Cerebellum (tissue), 4 donors: ENCODE measurements at places on chromosomes 11 and 22.

DNA sequence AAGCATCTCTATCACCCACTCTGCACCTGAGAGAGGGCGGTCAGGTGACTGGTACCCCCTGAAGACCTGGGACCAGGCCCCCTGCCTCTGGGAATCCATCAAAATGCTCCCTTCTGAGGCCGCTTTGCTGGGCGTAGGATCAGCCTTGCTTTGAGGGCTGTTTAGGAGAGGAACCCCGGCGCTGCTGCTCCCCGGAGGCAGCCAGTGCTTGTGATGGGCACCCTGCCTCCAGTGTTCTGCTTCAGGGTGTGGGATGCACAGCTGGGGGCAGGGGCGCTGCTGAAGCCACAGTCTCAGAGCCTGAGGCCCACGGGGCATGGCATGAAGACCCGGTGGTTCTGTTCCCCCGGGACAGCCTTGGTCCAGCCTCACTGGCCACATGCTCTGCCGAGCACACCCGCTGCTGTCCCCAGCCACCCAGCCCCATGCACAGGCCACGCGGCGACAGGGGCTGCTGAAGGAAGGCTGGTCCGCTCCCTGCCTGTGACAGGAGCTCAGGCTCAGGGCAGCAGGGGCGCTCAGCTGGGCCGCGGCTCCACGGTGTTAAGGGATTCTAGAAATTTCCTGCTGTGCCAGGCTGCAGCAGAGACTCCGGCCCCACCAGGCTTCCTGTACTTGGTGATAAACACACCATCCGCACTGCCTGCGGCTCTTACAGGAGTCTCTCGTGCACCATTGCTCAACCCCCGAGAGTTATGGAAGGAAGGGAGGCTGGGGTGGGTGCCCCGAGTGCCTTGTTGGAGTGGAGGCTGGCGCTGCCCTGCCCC is 91.0 kb downstream of the KCNQ1 start:
- DNase-seq: no peak

GRCh38 chr11:27373856-27374602 is 11.0 kb upstream of the CCDC34 start:
- no peak for DNase-seq

DNA sequence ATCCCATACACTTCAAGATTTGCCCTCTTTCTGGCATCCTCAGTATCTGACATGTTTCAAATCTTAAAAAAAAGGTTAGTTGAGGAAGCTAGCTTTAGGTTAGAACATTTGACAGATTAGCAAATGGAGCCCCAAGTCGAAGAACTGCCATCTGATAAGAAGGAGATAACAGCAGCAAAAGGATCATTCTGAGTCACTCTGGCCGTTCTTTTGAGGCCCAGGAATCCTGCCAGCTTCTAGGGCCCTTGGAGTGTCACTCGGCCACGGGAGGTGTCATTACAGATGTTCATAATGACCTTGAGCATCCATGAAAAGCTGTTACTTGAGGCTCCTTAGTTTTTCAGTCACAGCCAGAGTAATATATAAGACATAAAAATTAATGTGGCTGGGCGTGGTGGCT is 132.1 kb upstream of the RASSF10 start:
- DNase-seq: no peak

- DNase-seq: no peak
These were observed 889.0 kb downstream of the TBC1D22A start for GRCh38 chr22:47651216-47651987.
